Nucleus accumbens (tissue), 56 donors: ENCODE measurements at places on chromosomes 16 and 17.

- no peak for DNase-seq
Observed at GRCh38 chr16:57642160-57643135, 14.0 kb downstream of the ADGRG1 start.

DNA sequence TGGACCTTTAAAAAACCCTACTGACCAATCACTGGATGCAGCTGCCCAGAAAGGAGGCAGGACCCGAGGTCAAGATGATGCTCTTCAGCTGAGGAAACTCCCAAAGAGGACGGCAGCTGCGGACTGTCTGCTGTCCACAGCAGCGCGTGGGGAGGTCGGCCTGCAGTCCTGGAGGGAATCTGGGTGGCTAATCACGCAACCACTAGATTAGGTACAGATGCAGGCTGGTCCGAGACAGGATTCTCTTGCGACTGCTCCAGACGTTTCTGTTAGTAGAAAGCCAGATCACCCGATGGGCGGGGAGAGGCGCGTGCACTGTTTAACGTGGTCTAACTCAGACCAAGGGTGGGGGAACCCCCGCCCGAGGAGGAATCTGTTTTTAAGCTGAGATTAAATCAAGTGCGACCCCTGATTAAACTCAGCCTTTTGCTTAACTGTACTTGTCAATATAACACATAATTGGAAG lies 8.8 kb downstream of the CTRB2 start:
- no peak for DNase-seq

DNA sequence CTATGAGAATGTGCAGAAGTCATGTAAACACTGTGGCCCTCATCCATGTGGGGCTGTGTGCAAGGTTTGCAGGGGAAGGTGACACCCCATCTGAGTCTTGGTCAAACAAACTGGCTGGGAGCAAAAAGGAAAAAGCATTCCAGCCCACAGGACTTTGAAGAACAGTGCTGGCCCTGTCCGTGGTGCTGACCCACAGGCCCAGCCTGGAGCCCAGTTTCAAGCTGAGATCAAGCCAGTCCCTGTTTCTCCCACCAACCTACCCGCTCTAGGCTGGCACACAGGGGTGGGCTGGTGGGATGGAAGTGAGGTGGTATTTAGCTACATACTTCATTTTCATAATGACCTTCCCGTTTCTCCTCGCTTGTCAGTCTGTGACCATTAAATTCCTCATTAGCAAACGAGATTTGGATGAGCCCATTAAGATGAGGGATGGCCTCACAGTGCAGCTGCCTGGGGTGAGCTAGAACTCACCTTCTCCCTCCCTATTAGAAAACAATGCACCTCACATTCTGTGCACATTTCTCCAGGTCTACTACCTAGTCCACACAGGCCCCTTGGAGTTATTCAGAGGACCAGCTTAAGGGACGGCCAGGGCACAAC lies 12.6 kb upstream of the RPL38 start:
- no peak for DNase-seq

DNA sequence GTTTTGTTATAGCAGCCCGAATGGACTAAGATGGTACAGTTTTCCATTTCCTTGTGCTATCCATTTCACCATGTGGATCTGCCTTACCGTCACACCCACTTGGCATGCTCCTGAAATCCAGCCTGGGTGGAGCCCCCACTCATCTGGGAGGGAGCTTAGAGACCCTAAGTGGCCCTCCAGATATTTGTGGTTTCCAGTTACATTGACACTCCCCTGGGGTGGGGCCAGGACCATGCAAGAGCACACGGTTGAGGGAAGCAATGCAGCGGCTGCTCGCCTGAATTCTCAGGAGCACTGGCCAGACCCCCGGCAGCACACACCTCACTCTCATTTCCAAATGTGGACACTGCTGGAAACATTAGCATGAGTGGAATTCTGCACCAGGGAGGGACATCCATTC lies 231.1 kb downstream of the UTP18 start:
- no peak for DNase-seq

DNA sequence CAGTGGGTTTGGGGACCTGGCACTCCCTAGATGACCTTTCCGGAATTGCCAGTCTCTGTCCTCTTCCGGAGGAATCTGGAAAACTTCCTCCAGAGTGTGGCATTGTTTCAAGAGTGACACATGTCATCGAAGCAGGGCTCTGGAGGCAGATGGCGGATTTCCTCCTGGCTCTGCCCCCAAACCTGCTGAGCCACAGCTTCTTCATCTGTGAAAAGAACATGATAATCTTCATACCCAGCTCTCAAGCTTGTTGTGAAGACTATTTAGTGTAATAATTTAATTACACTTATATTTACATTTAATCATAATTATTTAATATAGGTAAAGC lies 19.7 kb upstream of the TEX2 start:
- no peak for DNase-seq

GRCh38 chr17:7745748-7746470 lies 28.4 kb downstream of the DNAH2 start:
- DNase-seq: no peak

- DNase-seq: no peak
Observed at GRCh38 chr17:30476726-30477082, 504 bp upstream of the GOSR1 start.

DNA sequence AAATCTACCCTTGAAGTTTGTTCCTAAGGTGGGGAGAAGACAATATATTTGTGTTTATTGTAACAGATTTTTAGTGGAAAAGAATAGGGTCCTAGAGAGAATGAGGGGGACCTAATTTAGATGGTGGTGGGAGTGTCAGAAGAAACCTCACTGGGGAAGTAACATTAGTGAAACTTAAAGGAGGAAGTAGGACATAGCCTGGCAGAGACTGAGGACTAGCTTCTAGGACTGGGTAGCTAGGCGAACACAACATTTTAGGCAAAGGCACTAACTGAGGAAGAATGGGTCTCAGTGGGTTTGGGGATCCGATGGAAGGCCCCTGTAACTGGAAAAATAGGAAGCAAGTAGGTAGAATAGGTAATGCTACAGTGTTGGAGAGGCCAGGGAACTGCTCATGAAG lies 4.2 kb upstream of the ARL2BP start:
- no peak for DNase-seq

- no peak for DNase-seq
Observed at GRCh38 chr16:65537336-65537735, 415.5 kb upstream of the CDH11 start.

DNA sequence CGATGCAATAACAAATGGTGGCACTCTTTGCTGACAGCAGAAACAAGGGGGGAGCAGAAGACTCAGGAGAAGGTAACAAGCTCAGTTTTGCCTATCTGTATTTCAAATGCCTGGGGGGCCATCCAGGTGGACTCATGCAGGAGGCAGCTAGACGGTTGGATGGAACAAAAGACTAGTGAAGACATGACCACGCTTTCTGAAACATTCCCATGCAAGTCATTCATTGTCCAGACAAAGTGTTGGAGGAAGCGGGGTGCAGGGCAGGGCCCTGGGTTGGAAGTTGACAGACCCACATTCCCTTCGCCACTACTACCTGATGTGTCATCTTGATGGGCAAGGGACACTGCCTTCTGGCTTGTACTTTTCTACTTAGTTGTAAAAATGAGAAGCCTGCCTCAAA lies 29.8 kb upstream of the CRYBA1 start:
- no peak for DNase-seq

- no peak for DNase-seq
Observed at GRCh38 chr16:87323727-87324410, 6.7 kb upstream of the C16orf95 start.

DNA sequence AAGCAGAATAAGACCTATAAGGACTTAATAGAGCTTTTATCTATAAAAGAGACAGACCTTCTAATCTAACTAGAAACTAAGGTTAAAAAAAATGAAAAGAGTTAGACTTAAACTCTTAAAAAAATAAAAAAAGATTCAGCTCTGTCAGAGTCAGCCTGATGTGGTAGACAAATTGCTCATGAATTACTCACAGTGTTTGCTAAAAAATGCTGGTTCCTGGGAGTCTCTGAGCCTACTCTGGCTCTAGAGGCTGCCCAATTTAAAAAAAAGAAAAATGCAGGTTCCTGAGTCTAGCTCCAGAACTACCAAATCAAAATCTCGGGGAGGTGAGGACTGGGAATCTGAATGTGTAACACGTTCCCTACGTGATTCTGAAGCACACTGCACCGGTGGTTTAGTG lies 18.1 kb downstream of the SOST start:
- DNase-seq: no peak

GRCh38 chr16:77383606-77384187 lies 51.1 kb downstream of the ADAMTS18 start:
- no peak for DNase-seq
